ENCODE measurements at places on chromosomes 7 and 10. TPM values are rescaled to one million over a fixed set of nuclear protein-coding genes. Genes with fewer than 3 reads are reported as not detected.

Gene ASB15
- total RNA-seq = not detected

Gene WIPF3
- total RNA-seq = 0.07 TPM

Gene EBLN1
- total RNA-seq = not detected

Gene IDI2
- total RNA-seq = not detected

Gene ZC3HAV1
- total RNA-seq = 39.7 TPM

Gene SSC4D
- total RNA-seq = 0.65 TPM

Data from smooth muscle cell of the pulmonary artery (primary cell).